ENCODE measurements at places on chromosomes 2 and 18.

DNA sequence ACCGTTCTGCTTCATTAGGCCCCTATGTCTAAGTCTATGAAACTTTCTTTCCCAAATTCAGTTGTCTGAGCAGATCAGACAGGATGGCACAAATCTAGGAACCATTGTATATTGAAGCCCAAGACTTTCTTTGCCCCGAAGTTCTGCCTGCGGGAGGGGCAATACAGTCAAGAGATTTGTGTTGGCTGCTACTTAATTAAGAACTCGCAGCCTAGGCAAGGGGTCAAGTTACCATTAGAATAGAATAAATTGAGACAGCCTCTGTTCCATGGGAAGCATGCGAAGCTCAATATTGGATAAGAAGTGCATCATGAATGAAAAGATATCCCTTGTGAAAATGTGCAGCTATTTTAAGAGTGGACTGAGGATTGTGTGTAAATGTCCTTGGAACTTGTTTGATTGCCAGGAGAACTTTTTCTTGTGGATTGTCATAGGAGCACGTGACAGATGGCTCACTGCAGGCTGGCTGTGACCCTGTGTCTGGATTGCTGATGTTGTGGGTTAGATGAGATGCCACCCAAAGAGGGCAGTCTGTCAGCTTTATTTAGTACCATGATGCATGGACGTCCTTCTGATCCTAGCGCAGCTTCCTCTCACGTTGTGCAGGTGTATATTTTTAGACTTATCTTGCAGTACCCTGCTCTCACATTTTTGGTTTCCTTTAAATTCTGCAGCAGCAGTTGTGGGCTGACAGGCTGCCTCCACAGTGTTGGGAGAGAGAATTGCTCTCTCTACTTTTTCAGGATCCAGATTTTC lies 30.9 kb downstream of the HAUS1 start:
- DNase-seq, result no peak

DNA sequence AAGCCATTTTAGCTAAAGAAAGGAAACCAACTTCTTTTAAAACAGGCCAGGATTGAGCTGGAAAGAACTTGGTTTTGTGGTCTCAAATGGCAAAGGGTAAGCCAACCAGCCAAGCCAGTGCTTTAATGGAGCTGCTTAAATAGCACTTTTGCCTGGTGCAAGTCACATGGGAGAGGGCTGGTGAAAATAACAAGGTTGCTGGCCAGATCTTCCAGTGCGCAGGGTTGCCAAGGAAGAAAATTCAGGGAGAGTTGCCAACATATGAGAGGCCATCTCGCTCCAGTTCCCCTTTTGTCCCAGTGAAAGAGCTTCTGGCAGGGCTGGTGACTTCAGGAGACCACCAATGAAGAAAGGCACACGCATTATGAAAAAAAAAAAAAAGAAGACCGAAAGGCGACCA lies 57.3 kb downstream of the IRS1 start:
- no peak for DNase-seq

GRCh38 chr18:61572871-61573270 lies 239.6 kb downstream of the CDH20 start:
- DNase-seq, result no peak

- DNase-seq, result no peak
Observed at GRCh38 chr2:157990173-157990572, 111.5 kb upstream of the UPP2 start.

- DNase-seq, result no peak
Observed at GRCh38 chr2:201246280-201246679, 14.1 kb upstream of the CASP8 start.

DNA sequence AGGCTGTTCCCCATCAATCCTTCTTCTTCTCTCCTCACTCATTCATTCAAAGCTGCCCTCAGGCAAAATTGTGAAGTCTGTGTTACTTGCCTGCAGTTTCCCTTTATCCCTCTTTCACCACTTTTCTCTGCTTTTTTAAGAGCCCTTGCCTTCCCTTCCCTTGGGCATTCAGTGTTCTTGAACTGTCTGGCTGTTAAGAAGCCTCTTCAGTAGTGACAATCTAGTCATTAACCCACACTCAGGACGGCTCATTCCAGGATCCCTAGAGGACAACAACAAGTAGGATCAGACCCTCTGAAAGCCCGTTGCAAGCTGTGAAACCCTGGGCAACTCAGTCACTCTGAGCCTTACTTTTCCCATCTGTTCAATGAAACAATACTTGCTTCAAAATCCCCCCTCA lies 615.7 kb downstream of the EPHA4 start:
- no peak for DNase-seq

- no peak for DNase-seq
Observed at GRCh38 chr2:188459061-188459460, 167.4 kb downstream of the GULP1 start.

DNA sequence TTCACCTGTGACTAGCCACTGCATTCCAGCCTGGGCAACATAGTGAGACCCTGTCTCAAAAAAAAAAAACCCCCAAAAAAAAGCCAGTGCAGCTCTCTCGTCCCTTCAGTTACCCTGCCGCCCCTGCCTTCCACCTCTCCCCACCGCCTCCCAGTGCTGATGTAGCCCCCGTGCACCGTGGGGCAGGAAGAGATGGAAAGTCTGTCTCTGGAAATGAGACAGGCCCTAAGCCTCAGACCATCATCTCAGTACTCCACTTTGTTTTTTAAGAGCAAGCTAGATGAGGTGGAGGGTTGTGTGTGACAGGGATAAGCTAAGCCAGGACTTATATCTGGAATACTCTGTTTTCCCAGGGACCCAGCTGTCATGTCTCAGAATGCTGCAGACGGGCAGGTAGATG lies 32.0 kb downstream of the MERTK start:
- no peak for DNase-seq

GRCh38 chr2:96913398-96914202 lies 43.7 kb upstream of the SEMA4C start:
- DNase-seq, result peak; percentile 75

DNA sequence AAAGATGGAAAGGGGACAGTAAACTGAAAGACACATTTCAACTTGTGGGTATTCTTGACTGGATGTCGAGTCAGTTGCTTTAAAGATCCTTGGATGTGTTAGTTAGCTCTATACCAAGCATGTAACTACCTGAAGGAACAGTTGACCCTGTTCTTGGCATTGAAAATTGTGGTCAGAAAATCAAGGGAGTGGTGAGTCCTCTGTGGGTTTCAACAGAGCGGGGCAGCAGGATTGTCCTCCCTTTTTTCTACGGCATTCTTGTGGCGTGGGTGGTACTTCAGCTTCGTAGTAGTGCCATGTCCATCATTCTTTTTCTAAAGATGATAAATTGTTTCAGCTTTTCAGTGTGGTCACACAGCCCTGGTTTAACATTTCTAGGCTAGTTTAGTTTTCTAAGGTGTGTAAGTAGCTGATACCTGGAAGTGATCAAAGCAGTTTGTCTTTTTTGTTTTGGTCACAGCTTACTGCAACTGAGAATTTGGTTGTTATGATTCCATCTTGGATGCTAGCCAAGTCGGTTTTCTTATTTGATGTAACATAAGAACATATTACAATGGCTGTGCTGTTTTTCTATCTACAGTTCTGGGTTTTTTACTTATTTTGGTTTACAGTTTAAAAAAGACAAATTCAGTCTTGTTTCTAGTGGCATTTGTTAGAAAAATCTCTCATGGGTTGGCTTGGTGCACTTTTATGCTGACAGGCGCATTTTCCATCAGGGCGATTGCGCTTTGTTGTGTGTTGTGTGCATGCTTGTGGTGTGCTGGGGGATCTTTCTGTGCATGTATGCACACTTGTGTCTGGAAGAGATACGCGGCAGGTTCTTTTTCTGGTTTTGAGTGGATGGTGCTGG lies 84.7 kb downstream of the ZNF407 start:
- DNase-seq, result no peak

DNA sequence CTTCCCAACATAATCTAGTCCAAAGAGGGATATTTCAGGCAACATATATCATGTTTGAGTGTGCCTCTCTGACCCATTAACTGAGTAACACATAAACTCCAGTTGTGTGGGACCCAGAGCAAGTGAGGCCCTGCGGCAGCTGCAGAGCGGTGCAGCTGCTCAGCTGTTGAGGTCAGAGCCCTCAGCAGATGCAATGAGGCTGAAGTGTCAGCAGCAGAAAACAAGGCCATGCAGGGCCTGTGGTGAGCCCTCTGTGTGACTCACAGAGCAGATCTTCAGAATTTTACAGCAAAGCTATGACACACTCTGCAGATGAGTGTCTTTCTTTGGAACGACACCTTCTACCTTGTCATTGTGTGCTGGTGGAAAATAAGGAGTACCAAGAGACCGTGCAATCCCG lies 168.5 kb downstream of the CBLN2 start:
- no peak for DNase-seq

- DNase-seq, result no peak
Observed at GRCh38 chr2:143152637-143153036, 23.4 kb downstream of the ARHGAP15 start.

DNA sequence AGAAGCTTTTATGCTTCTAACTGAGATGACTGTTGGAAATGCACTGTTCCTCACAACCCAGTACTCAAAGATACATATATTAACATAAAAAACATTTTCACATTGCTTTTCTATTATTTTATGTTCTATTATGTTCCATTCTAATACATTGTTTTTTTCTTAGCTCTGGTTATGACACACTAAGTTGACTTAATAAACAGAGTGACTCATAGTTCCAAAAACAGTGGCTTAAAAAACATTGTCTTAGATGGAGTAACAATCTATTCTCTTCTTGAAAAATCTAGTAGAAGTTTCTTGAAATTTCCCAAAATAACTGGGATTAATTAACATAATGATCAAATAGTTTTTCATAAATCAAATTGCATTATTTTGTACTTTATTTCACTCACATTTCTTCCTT lies 328.2 kb upstream of the LRATD1 start:
- no peak for DNase-seq

- no peak for DNase-seq
Observed at GRCh38 chr2:229943770-229944449, 21.6 kb downstream of the FBXO36 start.

DNA sequence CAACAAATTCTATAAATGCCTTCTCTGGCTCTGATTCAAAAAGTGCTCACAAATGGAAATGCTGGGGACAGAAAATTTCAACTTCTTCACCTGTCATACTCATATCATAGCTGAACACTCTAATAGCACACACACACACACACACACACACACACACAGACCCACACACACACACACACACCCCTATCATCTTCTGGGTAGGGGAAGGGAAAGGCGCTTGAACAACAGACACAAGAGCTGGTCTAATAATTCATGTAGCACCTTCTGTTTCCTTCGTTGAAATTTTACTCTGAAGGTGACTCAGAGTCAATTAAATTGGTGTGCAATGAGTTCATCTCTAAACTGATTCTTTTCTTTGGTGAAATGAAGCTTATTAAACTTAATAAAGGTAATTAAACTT lies 32.9 kb downstream of the CD28 start:
- peak; percentile 58 for DNase-seq

GRCh38 chr2:167489325-167489724 lies 601.0 kb downstream of the XIRP2 start:
- no peak for DNase-seq

DNA sequence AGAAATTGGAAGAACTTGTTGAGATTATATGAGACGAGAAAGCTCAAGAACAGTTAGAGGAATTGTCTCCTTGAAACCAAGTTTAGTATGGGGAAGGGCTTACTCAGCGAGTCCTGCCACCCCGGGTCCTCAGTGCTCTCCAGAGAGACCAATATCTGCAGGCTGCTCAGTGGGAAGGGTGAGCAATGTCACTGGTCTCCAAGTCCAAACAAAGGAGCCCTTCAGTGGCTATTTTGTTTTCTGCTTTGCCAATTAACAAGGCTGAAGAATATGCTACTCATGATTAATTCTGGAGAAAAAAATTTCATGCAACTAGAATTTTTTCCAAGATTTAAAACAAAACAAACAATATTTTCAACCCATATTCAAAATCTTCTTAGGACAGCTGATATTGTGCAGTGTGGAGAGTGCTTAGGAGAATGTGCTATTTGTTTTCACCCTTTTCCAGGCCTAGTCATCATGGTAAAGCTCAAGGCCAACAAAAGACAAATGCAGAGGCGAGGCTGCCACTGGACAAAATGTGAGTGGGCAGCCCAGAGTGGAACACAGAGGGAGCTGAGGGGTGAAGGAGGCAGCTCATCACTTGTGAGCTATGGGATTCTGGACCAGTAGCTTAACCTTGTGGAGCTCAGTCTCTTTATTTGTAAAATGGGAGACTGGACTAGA lies 83.8 kb upstream of the TMEM17 start:
- no peak for DNase-seq

GRCh38 chr2:56021579-56021978 lies 98.0 kb upstream of the EFEMP1 start:
- no peak for DNase-seq

GRCh38 chr18:3528231-3528630 lies 78.3 kb downstream of the TGIF1 start:
- DNase-seq, result no peak

- no peak for DNase-seq
Observed at GRCh38 chr18:33605250-33605649, 27.2 kb downstream of the ASXL3 start.

GRCh38 chr18:371609-371982 lies 103.7 kb upstream of the THOC1 start:
- DNase-seq, result no peak

- no peak for DNase-seq
Observed at GRCh38 chr2:45664635-45665261, 13.3 kb downstream of the PRKCE start.

DNA sequence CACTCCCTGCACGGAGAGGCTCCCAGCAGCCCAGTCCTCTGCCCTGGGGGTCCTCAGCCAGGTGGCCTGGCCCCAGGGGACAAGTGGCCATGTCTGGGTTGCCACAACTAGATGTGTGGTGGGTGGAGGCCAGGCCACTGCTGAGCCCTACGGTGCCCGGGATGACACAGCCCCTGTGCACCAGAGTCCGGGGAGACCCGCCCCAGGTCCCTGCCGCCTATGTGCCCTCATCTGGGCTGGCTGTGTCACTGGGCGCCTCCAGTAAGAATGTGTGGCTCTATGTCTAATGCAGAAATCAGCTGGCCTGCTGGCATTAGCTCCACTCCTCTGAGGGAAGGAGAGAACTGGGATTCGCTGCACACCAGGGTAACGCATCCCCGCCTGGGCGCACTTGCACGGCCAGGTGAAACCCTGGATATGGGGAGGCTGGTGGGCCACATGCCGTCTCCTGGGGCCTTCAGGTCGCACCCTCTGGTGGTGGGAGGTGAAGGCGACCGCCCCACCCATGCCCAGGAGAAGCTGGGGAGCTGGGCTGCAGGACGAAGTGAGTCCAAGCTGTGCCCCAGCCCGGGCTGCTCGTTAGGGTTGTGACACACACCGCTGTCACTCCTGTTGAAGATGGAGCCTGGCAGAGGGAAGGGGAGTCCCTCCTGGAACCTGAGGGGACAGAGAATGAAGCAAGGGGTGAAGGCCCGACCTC lies 136.1 kb downstream of the PTGR3 start:
- DNase-seq, result no peak

Data from activated naive CD4-positive, alpha-beta T cell treated with anti-CD3 and anti-CD28 coated beads for 36 hours (primary cell).